Activated naive CD4-positive, alpha-beta T cell treated with anti-CD3 and anti-CD28 coated beads for 36 hours (primary cell): ENCODE measurements at places on chromosomes 5 and 9.

- DNase-seq: no peak
Observed at GRCh38 chr9:14488421-14489190, 174.7 kb upstream of the NFIB start.

- no peak for DNase-seq
Observed at GRCh38 chr5:137361280-137361679, 137.8 kb downstream of the SPOCK1 start.

DNA sequence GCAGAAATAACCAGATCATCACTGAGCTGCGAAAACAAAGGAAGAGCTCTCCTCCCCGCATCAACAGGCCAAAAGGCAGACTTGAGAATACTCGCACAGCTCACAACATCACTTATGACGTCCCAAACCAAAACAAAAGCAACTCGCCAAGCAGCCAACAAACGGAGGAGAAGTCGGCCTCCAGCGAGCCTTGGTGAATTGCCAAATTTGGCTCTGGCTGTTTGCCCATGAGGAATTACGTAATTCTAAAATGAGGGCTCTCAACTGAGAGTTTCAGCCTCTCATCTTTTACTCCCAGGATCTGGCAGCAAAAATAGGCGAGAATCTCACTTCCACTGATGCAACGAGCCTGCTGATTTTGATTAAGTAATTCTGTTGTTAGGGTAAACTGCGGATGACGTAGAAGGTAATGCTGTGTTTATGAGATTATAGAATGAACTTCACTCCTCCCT is 51.7 kb upstream of the SEMA6A start:
- no peak for DNase-seq

DNA sequence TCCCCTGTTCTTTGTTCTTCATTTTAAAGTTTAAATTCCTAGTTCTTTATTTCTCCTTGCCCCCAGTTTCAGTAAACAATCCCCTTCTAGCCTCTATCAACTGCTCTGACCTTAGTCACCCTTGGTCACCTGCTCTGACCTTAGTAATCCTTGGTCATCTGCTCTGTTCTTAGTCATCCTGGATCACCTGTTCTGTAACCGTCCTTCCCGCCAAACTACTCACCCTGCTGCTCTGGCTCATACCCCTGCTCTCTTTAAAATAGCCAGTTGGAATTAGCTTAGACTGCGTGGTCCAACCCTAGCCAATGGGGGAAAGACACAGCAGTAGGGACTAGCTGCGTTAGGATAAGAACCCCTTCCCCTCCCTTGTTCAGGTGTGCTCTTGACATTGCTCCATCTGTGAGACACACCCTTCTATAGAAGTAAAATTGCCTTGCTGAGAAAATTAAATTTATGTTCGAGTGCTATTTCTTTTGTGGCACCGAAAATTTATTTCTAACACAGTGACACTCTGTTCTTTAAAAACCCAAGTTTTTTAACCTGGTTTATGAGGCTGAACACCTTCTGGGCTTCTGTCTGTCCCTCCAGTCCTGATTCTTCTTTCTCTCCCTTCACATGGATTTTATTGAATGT is 3.8 kb downstream of the PRRC1 start:
- DNase-seq: no peak

GRCh38 chr9:89844535-89844934 is 239.7 kb downstream of the GADD45G start:
- DNase-seq: no peak

DNA sequence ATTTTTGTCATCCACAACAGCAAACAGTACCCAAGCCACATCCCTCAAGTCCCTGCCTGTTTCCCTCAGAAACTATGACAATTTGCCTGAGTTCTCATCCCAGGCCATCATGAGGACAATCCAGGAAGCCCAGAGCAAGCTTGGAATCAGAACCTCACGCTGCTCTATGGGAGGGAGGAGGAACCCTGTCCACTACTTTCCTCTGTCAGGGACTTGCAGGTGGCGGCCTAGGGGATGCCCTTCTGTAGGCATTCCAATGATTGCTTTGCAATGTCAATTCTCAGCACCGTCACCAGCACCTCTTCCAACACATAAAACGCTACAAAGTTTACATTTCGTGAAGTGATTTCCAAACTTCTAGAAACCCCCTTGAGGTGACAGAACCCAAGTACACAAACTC is 170.4 kb upstream of the FSTL4 start:
- no peak for DNase-seq

DNA sequence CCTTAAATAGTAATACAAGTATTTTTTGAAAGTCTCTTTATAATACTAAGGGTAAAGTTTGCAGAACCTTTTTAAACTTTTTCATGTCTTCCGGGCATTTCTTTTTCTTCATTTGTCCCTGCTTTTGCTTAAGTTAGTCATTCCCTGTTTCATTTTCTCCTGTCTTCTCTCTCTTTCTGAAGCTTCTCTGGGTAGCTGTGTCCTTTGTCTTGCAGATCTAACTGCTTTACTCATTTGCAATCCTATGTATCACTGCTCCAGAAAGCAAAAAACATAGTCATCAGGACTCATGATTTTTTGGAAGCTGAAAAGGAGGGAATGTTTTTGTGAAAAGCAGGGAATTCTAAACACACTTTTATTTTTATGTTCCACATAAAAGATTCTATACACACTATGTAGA is 301.7 kb downstream of the MRPS30 start:
- DNase-seq: no peak

DNA sequence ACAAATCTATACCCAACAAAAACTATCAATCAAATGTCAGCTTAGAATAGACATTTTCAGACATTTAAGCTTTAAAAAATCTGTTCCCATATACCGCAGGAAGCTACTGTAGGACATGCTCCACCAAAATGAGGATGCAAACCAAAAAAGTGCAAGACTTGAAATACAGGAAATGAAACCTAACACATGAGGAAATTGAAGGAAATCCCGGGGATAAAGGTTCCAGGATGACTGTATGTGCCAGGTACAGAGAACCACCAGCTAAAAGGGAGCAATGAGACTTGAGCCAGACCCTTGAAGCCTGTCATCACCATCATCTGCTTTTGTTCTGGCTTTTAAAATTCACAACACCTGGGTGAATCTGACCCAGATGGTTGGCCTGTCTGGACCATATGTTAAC is 21.4 kb downstream of the DIAPH1 start:
- DNase-seq: no peak

- DNase-seq: no peak
Observed at GRCh38 chr9:38018958-38019602, 49.9 kb downstream of the SHB start.

- no peak for DNase-seq
Observed at GRCh38 chr9:113973226-113973625, 97.1 kb downstream of the ZNF618 start.

GRCh38 chr5:131423056-131423455 is 159.2 kb downstream of the CDC42SE2 start:
- no peak for DNase-seq

- DNase-seq: no peak
Observed at GRCh38 chr5:14212838-14213237, 69.7 kb downstream of the TRIO start.

GRCh38 chr5:160390787-160391696 is 8.8 kb downstream of the FAM200C start:
- DNase-seq: no peak

- DNase-seq: no peak
Observed at GRCh38 chr5:73938280-73938937, 312.4 kb downstream of the ARHGEF28 start.

DNA sequence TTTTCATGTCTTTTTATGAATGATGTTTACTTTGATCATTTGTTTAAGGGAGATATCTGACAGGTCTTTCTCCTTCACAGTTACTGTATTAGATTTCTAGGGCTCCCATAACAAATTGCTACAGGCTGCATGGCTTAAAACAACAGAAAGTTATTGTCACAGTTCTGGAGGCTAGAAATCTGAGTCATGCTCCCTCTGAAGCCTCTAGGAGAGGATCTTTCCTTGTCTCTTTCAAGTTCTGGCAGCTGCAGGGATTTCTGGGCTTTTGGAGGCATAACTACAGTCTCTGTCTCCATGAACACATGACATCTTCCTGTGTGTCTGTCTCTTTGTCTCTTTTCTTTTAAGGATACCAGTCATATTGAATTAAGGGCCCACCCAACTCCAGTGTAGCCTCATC is 557.3 kb upstream of the SEMA6A start:
- no peak for DNase-seq

DNA sequence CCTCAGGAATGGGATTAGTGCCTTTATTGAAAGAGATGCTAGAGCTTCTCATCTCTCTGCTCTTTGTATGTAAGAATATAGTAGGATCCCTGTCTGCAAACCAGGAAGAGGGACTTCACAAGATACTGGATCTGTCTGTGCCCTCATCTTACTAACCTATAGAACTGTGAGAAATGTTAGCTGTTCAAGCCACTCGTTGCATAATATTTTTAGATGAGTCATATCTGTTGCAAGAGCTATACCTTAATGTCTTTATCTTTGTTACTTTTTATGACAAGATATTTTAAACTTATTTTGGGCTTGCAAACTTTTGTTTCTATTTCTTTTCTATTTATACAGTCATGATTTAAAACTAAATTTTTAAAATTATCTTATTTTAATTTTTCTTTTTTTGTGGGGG is 1296.8 kb upstream of the CDH6 start:
- no peak for DNase-seq

- no peak for DNase-seq
Observed at GRCh38 chr9:33162721-33163311, 4.3 kb downstream of the B4GALT1 start.
